Hematopoietic multipotent progenitor cell treated with erythropoietin and hydrocortisone succinate and interleukin-3 and kit ligand, for 17 days (in vitro differentiated cells): ENCODE measurements at places on chromosomes 6 and 20.

DNA sequence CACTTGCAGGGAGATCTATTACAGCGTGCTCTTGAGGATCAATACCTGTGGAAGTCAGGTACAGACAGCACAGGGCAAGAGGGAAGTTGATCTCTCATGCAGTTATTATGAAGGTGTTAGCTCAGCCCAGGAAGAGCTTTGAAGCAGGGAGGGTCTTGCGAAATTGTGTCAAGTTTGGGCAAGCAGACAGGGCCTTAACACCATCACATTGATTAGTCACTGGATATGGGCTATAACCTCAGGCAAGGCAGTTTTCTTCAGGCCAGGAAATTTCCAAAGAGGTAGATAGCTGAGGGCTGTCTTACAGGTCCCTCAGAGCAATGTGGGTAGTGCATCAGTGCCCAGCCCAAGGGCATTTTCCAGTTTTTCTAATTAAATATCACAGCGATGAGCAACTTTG, 643.8 kb downstream of the DHX35 start:
- DNase-seq = no peak

DNA sequence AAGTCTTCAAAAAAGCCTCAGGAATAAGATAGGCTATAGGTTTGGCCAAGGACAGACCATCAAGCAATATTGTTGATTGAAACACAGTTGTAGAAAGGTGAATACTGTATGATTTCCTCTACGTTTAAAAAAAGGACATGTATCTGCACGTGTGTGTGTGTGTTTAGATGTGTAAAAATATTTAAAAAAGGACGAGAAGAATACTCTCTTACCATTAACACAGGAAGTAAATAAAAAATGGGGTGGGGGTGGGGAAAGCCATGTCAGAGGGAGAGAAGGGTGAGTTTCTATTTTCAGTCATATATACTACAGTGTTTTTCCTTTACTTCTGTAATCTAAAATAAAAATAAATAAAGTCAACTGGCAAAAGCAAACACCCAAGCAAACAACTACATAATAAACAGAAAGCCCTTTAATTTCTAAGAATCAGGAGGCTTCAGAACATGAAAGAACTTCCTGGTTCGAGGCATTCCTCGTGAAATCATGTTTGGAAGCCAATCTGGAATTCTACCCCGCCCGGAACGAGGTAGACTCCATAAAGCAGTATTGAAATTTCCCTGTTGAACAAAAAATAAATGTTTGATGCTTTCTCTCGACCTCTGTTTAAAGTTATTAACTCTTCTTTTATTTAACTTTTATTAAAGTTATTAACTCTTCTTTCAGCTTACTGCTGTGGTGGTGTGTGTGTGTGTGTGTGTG, 158.1 kb upstream of the ZNF217 start:
- no peak for DNase-seq

GRCh38 chr6:153131037-153131981, at the start of gene RGS17:
Gene RGS17, minus strand, starts transcription at chr6:153131282. Its CDS starts 87,264 bp downstream, at chr6:153044018.
- DNase-seq = no peak

GRCh38 chr6:153831350-153832078, 207.5 kb upstream of the OPRM1 start:
- no peak for DNase-seq

DNA sequence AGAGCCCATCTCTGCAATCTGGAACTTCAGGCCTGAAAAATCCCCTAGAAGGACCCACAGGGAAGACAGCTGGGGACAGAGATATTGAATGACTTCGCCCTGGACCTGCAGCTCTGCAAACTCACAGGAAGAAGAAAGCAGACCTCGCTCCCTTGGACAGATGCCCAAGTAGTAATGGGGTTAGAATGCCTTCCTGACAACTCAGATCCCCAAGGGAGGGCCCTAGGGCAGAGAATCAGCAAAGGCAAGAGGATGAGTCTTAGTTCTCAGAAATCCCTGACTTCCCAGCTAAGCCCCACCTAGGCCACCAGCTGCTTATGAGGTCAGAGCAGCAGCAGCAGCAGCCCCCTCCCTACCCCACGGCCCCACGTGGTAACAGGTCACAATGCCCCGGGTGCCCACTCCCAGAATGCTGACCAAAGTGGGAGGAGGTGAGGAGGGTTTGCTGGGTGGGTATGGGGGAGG, at the start of gene C20orf141:
TSS of gene C20orf141 (plus strand) at position 401 of the 465 bp plus-strand sequence. CDS start 198 bp downstream, outside the sequence.
- DNase-seq = no peak

DNA sequence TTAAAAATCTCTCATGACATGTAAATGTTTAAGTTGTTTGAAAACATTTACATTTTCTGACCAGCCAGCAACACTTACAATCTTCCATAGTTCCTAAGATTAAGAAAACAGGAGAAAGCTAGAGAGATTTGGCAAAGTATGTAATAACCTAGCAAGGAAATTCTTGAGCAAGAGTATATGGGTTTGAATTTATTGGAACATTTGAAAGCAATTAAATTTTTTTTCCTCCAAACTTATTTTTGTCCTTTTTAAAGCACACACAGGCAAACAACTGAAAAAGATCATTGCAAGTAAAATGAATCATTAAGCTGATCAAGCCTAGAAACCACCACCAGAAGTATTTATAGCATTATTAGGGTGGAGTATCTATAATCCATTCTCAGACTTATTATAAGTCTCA, 20.1 kb upstream of the ZNF217 start:
- DNase-seq = no peak

GRCh38 chr20:62895539-62895938, 30.8 kb downstream of the DIDO1 start:
- no peak for DNase-seq

- no peak for DNase-seq
Measured at GRCh38 chr6:44594481-44594880, 207.0 kb downstream of the CDC5L start.

DNA sequence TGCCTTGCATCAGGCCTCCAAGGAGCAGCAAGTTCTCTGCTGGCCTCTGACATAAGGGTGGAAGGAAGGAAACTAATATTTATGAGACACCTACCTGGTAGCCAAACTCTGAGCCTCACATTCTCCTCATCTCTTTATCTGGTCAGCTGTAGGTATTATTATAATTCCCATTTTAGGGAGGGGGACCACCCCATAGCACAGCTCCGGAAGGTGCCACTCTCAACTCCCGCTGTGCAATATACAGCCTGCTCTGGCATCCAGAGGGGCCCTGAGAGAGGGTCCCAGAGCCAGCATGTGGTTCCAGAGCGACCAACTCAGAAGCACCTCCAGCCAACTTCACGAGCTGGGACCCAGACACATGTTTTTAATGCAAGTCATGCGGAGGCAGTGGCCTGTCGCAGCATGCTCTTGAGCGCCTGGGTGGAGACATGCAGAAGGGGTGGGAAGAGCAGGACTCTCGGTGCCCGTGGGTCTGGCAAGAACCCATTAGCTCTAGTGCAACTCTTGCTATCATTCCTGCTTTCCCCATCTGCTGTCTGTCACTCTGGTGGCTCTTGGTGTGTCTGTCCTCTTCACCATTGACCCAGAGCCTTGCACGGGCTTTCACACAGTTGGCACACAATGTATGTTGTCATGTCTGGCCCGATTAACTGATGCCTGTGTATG, 15.0 kb upstream of the MYMX start:
- no peak for DNase-seq

GRCh38 chr20:20551409-20551808, 161.0 kb downstream of the RALGAPA2 start:
- no peak for DNase-seq

DNA sequence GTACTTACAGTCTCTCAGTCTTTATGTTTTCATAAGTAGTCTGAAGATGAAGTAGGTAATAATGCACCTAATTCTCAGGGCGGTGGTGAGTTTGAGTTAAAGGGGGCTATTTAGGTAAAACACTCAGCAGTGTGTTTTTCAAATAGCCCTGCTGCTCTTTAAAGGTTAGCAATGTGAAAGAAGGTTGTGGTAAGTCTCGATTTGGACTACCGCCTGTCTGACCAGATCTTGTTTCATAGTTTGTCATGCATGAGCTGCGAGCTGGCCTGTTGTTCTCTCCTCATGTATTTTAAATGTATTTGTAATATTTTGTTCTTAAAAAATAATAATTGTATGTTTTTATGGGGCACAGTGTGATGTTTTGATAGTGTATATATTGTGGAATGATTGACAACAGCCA, 340.2 kb downstream of the DHX35 start:
- DNase-seq = no peak

DNA sequence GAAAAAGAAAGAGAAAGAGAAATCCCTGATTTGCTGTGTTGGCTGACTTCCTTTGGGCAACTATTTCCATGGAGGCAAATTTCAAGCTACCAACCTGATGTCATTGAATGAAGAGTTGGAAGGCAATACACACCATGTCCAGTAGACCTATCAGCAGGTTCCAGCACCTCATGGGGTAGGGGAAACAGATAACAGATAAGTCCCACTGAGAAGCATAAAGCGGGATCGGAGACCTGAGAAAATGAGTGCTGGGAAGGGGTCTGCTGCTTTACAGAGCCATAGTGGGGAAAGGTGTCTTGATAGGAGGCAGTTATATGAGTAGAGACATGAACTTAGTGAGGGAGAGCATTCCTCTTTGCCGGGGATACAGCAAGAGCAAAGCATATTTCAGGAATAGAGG, 244.9 kb downstream of the PLCB1 start:
- no peak for DNase-seq

DNA sequence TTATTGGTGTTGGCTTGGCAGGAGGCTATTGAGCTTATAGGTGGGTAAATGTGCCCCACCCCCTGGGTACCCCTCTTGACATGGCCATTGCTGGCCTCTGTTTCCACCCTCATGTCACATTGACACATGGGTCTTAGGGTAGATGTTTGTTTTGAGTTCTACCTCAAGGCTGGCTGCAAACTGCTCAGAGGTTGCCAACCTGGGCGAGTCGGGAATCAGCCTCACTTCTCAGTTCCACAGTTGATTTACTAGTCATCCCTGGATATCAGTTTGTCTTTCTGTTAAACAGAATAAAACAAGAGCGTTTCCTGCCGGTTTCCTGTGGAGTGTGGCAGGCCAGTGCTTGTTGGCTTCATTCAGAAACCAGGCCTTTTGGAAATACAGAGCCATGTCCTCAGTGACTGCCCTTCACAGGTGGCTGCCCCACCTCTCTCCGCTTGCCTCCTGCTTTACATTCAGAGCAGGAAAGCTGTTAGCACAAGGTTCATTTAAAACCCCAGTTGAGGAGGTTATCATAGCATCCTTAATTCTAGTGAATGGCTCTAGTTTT, 105.6 kb downstream of the TCP11 start:
- DNase-seq = no peak

DNA sequence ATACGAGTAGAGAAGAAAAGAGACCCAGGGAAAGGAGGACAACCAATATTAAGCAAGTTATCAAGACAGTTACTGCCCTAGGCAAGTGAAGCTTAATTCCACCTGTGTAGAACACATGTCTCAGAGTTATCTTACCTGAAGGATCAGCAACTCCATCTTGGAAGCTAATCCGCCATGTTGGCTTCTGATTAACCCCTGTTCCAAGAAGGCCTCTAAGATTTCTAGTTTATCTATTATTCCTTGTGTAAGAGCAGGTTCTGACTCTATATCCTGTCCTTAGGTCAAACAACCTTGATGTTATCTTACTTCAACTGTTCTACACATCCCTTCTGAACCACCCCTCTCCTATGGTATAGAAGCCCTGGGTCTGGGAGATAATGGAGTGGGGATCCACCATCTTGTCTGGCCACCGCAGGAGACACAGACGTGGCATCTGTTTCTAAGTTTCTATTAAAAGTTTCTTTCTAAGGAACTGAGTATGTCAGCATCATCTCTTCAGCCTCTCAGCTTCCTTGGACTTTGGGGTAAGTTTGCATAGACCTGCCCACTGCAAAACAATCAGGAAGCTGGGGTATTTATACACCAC, 27.7 kb upstream of the PTPN1 start:
- DNase-seq = no peak

GRCh38 chr6:3001773-3002293, 2.1 kb downstream of the NQO2 start:
- DNase-seq = peak; percentile 95

DNA sequence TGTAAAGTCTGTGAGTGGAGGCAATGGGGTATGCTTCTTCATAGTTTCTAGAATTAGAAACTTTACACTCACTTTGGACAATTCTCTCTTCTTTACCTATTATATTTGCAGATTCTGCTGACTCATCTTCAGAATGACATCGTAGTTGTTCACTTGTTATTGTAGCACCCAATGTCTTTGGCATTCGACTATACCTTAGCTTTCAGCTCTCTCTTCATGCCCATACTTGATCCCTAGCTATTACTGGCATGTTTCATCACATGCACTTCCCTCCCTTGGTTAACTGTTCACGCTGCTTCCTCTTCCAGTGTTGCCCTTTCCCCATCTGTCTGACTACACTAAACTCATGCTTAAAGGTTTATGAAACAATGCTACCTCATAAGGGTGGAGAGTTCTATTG, 298.1 kb upstream of the TCF21 start:
- DNase-seq = no peak

DNA sequence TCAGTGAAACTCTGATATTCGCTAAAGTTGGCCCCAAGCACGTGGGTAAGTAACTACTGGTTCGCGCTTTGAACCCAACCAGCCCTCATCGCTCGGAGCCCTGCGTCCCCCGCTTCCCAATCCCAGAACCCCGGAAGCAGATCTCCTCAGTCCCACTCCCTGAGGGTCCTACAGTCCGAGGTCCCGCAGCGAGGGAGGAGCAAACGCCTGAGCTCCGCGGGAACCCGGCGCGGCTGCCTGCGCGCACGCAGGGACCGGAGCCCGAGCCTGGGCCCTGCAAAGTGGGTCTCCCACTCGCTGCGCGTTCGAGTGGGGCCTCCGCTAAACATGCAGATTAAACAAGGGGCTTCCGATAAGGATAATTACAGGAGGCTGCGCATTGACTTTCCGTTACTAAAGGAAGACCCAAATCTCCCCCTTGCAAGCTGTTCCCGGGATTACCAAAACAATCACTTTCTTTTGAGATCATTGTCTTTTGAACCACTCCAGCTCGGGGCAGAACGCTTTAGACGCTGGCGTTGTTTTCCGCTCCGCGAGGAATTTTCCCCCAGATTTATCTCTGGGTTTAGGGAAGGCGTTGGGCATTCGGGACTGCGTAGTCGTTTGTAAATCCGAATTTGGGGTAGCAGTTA, 1.3 kb upstream of the VSX1 start:
- no peak for DNase-seq

DNA sequence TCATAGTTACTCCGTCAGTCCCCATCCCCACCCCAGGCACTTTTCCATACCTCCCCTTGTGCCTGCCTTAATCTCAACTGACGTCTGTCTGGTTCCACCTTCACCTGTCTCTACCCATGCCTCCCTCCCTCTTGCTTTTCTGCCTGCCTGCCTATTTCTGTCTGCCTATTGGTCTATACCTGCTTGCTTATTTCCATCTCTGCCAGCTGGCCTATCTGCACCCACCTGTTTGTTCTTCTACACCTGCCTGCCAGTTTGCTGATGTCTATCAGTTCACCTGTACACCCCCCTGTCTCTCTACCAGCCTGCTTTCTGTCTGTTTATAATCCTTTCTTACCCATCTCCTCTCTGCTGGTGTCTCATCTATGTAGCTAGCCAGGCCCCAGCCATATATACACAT, 87.5 kb downstream of the RALGAPA2 start:
- no peak for DNase-seq
